ENCODE measurements at places on chromosomes 4 and X.

DNA sequence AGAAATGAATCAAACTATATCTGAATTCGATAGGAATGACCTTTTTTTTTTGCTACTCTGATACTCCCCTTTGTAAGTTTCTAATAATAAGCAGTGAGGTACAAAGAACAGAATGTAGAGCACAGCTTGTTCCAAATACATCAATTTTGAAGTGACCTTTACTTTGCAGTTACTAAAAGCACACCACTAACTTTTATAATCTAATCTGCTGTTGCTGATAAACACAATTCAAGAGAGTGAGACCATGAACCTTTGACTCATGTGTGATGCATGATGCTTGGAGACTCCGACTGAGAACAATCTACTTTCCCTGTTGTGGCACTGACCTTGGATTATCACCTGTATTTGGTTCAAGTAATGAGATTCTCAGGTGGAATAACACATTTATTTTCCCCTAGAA lies 91.6 kb upstream of the GNPDA2 start:
- DNase-seq = no peak

GRCh38 chr4:155564086-155564485 lies 102.6 kb upstream of the GUCY1A1 start:
- DNase-seq = no peak

DNA sequence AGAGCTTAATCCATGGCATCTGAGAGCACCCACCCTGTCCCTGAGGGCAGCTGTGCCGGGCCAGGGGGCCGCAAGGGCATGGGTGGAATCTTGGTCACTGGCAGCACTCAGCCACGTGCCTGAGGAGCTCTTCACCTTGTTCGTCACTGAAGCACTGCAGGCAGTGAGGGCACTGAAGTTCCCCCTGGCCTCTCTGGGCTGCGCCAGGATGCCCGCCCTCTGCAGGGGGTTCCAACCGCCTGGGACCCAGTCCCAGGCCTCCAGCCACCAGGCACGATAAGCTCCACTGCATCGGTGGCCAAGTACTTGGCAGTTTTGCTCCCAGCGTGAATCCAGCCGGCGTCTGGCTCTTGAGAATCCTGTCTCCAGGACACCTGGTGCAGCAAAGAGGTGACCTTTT lies 96.4 kb upstream of the MED14 start:
- no peak for DNase-seq

DNA sequence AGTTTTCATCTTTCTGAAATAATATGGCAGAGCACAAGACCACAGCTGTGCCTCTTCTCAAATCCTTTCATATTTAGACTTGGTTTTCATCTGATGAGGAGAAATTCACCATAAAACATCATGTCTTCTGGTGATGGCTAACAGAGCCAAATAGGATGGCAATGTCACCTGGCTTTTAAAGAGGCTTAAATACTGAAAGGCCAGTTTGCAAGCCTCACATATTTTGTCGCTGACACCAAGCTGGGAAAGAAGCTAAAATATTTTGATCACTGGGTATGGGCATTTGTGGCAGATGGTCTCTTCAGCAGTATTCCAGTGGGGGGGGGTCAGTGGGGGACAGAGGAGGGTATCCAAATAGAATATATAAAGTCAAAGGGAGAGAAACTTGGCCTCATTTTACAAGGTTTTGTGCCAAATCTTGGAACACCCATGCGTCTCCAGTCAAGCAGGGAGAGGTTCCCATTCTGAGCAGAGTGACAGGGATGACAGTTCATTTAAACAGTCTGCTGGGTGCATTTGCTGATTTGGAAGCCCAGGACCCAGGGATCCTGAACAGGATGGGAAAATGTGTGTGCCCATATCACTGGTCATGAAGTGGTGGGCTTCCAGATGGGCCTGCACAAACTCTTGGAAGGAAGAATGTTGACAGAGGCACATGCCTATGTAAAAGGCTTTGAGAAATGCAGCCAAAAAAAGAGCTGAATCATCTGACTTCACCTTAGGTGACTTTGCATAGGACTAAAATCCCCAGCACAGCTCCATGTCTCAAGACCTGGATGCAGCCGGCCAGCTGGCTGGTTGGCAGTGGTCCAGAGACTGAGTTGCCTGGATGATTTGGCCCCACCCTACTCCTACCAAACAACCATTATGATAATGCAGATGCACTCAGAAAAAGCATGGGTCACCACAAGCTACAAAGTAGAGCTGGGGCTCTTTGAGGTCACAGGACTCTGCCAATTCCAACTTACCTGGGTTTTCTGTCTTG lies 484.4 kb upstream of the NR3C2 start:
- no peak for DNase-seq

DNA sequence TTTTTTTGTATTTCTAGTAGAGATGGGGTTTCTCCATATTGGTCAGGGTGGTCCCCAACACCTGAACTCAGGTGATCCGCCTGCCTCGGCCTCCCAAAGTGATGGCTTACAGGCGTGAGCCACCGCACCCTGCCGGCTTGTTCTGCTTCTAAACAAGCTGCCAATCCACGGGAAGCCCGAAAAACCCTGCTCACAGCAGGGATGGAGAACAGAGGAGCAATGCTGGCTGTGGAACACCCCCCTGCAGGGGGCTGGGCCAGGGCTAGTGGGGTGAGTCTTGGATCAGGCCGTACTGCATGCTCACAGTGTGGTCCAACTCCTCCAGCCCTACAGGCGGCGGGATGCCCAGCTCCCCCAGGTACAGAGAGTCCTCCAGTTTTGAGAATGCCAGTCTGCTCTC lies 38.1 kb upstream of the ARHGAP6 start:
- no peak for DNase-seq

All from activated CD4-positive, alpha-beta memory T cell treated with anti-CD3 and anti-CD28 coated beads for 36 hours (primary cell).